NCI-H1092 (cell line): ENCODE measurements at places on chromosomes 6 and 20.

GRCh38 chr20:23084282-23084844, 1.8 kb downstream of the CD93 start:
- no peak for DNase-seq

DNA sequence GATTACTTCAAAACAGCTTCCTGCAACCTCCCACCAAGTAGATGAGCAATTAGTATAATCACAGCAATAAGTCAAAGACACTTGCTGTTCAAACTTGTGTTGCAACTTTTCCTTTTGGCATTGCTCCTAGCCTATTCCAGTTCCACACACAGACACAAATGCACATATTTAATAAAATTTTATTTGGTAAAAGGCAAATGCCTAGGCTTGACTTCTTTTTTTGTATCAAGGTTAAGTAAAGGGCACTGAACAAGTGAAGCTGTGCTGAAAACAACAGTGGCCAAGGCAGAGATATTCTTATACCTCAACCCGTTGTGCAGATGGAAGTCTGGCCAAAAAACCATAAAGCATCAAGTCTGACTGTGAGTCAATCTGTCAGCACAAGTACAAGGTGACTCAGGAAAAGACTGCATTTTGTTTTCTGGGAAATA, 708.4 kb upstream of the CITED2 start:
- DNase-seq = no peak

DNA sequence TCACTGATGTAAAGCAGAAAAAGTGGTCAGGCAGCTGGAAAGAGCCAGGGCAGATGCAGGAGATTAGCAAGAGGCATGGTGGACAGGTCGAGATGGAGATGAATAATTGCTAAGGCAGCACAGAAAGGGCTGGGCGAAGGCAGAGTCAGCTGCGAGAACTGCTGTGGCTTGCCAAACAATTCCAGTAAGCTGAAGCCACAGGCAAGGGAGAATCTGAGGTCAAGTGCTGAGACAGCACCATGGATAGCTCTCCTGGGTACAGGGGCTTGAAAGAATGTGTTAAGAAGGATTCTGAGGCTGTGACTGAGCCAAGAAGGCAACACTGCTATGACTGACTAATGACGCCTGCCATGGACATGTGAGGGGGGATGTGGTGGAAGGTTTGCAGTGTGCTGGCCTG, 220.8 kb upstream of the FOXA2 start:
- DNase-seq = no peak

DNA sequence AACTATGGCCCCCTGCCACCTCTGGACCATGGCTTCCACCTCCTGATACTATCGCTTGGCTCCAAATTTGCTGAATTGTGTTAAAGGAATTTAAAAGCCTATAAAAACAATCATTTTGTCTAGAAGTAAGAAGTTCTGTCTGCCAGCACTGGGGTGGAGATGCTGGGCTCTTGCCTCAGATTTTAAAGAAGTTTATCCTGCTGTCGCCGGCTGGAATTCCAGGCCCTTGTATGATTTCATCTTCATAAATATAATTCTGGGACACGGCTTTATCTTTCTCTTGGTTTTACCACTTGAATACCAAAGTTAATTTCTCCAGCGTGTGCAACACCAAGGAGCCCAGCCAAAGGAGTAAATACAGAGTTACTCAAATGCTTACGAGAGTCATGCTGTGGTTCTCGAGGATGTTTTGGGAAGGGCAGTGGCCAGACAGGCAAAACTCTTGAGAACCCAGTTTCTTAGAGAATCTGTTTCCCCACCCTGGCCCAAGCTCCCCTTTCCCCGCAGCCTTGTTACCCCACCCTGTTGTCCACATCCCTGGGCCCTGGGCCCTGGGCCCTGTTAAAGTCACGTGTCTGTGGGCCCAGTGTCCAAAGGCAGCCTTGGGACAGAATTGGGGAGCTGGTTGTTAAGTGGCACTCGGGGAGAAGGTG, 31.9 kb downstream of the C6orf89 start:
- DNase-seq = no peak

- DNase-seq = no peak
Measured at GRCh38 chr6:34837528-34837927, 45.6 kb downstream of the BLTP3A start.

GRCh38 chr6:50829898-50830444, 11.3 kb downstream of the TFAP2B start:
- no peak for DNase-seq

DNA sequence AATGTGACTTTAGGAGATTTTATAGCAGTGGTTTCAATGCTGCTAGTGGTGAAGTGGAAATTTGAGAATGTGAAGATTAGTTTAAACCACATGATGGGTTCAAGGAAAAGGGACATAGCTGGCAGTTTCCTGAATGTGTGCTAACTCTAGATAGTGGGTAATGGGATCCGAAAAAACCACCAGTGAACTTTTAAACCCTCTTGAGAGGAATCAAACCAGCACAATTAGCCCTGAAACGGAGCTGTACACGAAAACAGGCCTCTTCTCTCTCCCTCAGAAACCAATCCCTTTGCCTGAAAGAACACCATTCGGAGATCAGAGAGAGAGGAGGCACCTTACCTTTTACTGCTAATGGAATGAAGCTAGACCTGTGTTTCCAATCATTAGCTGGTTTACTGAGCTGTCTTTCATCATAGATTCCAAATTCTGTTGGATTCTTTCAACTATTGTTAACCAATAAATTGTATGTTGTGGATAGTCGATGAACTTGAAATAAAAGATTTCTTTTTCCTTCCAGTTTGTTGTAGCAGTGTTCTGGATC, 103.9 kb downstream of the AIG1 start:
- DNase-seq = no peak

DNA sequence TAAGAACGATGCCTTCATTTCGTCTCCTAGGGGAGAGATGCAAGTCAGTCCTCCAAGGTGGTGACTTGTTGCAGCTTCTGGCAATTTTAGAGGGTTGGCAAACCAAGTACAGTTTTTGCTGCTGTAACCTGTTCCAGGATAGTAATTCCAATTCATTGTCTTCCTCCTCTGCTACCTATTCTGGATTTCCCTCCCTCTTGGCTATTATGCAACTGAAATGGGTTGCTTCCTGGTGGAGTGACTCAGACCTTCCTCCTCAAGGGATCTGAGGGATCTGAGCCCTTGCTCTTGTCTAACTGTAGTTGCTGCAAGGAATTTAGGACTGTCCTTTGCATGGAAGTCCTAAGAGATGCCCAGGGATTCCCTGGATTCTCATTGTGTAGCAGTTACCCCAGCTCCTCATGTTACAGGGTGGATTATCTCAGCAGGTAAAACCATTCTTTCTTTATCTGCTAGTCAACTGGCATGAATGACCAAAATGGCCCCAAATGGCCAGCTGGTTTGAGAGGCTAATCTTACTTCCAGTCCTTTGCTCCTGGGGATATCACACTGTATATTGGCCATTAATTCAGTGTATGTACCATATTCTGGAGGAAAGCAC, 17.6 kb upstream of the ELMO2 start:
- DNase-seq = no peak

DNA sequence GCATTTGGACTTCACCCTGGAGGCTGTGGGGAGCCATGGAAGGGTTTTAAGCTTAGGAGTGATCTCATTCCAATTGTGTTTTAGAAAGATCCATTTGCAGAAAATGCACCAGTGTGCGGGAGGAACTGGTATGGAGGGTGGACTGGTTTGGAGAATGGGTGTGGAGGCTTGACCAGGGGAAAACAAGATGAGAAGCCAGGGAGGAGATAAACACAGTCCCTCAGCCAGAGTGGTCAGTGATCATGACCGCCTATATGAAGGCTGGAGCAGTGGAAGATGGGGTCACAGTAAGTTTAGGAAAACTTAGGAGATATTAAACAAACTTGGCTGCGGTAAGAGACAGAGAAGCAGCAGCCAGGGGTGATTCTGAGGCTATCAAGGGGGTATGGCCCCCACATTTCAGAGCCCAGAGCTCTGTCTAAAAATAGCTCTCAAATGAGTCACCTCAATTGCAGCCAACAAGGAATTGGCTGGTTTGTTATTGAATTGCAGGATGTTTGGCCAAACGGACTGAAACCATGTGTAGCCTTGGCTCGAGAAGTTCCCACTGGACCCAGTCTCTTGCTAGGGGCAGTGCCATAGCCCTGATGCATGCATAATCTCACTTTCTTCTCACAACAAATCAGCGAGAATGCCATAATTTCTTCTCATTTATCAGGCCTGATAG, 159.9 kb upstream of the TOP1 start:
- DNase-seq = no peak

DNA sequence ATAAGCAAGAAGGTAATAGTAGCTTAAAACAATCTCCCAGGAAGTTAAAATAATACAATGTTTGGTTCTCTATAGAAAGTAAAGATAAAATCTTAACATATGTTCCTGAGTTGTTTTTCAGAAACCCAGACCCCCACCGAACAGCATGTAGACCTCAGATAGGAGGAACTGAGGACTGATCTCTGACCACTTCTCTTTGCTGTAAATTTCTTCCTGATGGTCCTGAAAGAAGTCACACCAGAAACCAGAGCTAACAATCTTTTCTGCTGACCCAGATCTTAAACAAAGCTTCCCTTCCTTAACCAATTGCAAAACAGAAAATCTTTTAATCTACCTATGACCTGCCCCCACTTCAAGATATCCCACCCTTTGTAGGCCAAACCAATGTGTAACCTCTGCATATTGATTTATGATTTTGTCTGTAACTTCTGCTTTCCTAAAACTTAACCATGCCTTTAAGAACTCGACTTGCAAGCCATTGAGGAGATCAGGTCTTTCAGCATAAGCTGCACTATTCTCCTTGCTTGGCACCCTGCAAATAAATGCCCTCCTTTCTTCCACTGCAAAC, 21.9 kb upstream of the BEND6 start:
- no peak for DNase-seq

DNA sequence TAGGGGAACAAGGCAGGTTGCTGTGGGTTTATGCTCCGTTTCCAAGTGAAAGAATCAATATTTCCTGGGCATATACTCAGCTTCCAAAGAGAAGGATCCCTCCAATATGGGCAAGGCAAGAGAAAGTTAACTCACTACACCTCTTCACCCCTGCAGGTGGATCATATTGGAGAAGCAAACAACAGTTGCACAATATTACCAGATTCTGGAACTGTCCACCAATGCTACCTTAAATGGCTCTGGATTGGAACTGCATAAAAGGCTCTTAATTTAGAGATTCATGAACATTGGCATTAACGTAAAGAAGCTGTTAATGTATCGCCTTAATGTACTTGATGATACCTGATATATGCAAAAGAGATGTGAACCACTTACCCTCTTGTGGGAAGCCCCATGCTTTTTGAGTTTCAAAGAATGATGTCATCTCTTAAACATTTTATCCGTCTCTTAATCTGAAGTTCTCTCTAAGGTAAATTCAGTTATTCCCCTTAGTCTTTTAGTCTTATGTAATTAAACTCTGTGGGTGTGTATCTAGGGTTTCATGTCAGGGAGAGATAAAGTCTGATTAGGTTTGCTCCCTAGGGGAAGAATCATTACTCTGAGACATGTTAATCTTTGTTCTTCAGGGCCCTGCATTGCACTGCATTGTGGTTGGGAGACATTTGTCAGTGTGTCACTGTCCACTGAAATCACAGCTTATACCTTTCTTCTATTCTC, 99.5 kb downstream of the PHACTR1 start:
- no peak for DNase-seq

- peak; percentile 64 for DNase-seq
Measured at GRCh38 chr20:38221119-38221589, 39.4 kb downstream of the KIAA1755 start.

DNA sequence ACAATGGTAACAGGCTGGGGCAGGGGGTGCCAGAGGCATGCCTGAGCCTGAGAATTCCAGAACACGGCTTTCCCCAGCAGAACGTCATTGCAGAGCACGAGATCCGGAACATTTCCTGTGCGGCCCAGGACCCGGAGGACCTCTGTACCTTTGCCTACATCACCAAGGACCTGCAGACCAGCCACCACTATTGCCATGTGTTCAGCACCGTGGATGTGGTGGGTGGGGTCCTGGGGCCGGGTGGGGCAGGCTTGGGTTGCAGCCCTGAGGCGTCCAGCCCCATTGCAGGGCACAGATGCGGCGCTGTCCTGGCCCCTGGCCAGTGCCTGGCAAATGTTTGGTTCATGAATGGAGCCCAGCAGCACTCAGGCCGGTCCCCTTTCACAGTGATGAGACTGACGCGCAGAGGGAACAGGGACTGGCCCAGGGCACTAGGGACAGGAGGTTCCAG, 57.1 kb downstream of the TCP11 start:
- no peak for DNase-seq

- no peak for DNase-seq
Measured at GRCh38 chr6:10579803-10580202, 58.7 kb downstream of the GCNT2 start.

GRCh38 chr6:113412589-113413357, 444.4 kb upstream of the MARCKS start:
- no peak for DNase-seq

GRCh38 chr6:107237992-107238660, 122.8 kb upstream of the BEND3 start:
- no peak for DNase-seq

DNA sequence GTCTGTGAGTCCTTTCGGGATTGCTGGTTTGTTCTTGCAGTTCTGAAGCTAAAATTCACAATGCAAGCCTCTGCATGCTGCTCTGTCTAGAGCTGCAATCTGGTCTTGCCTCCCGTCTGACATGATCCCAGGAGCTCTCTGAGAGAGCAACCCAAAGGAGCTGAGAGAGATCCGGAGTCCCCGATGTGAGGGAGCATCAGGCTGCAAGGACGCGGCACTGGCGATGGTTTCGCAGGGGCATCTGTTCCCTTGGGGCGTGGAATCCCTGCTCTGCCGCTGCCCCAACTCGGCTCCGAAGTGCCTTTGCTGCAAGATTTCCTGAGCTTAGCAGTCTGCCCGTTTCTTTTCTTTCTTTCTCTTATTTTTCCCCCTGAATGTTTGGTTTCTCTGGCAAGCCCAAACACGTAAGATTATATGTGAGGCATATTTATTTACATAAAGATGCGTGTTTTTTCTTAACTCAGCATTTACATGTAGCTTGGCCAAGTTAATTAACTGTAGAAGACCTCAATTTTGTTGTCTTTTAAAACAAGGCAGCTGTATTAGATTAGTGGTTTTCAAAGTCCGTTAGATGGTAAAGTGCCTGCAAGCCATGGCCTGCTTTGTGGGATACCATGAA, 873.0 kb downstream of the KIF16B start:
- DNase-seq = no peak
